ENCODE measurements at places on chromosomes 7 and 10.

DNA sequence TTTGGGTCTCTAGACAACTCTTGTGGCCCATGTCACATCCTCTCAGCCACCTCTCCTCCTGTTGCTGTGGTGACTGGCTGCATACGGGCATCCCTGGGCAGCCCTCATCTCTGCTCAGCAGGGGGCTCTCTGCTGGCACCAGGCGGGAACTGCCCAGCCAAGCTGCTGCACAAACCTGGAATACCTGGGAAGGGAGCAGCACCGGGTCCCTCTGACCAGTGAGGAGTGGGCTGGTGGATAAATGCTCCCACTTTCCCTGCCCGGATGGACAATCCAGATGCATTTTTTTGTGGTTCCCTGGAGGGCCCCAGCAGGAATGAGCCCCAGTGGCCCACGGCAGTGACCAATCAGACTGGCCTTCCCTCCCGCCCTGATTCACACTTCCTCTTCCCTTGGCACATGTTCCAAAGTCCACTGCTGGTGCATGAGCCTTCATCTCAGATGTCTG lies 21.9 kb downstream of the GRID1 start:
- peak; percentile 25 for DNase-seq

DNA sequence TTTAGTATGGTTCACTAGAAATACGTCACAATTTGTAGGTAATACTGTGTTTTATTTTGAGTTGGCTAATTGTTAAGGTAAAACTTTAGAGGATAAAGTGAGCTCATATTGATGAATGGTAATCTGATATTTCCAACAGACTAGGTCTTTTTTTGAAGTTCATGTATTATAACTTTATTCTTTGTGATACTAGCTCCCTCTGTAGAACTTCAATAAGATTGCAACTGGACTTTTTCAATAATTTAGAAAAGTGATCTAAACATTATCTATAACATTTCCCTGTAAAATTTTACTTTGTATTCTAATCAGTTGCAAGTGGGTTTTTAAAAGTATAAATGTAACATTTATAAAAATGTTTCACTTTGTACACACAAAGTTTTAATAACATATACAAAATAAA lies 83.5 kb downstream of the ADK start:
- DNase-seq: peak; percentile 29

DNA sequence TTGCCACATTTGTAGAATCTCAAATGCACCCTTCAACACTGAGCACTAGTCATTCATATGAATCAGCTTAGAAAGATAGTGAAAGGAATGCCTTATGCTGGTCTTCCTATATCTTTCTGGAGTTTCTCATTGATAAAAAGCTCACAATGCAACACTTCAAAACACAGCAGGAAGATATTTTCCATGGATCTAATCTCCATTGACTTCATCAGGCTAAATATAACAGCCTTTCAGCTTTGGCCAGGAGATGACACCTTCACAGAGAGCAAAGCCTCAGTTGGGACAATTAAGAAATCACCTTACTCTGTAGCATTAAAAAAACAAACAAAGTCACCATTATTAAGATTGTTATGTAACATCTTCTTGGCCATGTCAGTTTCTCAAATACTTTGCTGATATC lies 6.7 kb downstream of the NRP1 start:
- peak; percentile 21 for DNase-seq

- no peak for DNase-seq
Observed at GRCh38 chr10:94602729-94603515, 57.3 kb downstream of the HELLS start.

- DNase-seq: no peak
Observed at GRCh38 chr10:88209837-88210561, 346.6 kb downstream of the PTEN start.

DNA sequence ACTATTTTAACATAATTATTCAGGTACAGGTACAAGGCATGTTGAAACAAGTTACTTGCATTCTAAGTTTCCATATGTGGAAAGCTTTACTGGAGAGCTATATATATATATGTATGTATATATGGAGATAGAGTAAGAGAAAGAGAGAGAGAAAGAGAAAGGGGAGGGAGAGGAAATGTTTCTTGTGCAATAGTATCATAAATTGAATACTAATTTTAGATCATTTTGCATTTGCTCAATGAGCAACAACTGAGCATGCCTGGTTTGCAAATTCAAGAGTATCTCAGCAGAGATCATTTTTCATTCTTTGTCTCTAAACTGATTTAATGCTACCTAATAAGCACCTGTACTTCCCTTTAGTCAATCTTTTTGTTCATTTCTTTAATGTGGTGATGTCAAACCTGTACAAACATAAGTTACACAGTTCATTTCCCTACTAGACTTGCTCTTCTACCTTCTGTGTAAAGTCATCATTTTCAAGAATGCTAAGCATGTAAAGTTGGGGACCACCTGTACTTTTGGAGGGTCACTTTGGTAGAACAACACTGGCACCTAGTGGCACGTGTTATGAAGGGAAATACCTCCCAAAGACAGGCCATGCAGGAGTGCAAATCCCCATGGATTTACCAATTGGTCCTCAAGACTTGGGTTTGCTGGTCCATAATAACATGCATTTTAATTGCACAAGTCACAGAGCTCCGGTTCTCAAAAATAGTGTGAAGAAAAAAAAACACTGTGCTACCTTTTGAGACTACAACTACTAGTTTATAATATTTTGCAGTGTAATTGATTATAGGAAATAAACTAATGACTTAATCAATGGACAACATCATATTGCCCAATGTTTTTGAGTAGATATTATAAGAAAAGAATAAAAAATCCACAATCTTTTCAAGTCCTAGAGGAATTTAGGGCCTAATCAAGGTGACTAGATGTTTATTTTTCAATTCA lies 431.2 kb upstream of the IGFBP3 start:
- no peak for DNase-seq

Measured in inflammatory macrophage treated with lipopolysaccharide for 4 hours (primary cell).